ENCODE measurements at places on chromosomes 3 and 15.
A peak's percentile ranks its signal among the peaks of the same experiment; 100 is the strongest.

DNA sequence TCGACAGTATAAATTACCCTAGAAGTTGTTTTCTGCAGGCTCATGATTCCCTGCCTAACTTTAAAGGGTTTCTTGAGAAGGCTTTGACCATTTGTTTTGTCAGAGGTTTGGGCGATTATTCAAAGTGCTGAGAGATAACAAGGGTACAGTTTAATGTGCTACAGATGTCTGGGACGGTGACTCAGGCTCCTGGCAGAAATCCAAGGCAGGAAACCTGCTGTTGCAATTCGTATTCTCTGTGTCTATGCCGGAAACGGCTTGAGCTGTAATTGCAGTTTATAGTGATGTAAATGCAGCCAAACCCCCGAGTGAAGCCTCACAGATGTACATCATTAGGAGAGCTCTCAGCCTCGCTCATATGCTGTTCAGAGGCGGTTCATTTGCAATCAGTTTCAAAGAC lies 65.6 kb downstream of the SYNPR start:
- peak; percentile 49 for DNase-seq

DNA sequence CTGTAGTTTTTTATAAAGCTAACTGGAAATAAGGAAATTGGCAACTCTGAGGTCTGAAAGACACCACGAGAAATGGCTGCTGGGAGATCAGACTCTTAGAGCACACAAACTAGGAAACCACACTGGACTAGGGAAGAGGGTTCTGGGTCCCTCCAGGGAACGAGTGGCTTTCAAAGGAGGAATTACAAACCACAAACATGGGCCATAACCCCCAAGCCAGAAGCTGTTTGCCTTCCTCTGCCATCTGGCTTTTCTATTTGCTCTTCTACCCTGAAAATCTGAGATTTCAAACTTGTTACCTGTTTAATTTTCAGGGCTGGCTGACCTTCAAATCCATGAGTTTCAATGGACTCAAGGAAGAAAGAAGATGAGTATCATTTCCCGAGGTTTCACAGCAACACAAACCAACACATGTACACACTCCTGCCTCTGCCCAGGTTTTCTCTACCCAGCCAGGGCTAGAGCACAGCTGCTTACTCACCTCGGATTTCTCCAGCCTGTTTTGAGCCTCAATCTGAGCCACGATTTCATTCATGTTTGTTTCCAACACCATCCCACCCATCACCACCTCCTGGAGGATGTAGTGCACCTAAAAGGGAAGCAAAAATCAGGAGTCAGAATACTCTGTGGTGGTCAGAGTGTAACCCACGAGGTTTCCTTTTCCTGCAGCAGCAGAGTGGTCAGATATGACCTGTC lies 22.6 kb upstream of the ANPEP start:
- DNase-seq: no peak

GRCh38 chr3:116166121-116166520 lies 279.2 kb downstream of the LSAMP start:
- DNase-seq: no peak

GRCh38 chr3:151580591-151580990 lies 119.7 kb upstream of the IGSF10 start:
- DNase-seq: no peak

DNA sequence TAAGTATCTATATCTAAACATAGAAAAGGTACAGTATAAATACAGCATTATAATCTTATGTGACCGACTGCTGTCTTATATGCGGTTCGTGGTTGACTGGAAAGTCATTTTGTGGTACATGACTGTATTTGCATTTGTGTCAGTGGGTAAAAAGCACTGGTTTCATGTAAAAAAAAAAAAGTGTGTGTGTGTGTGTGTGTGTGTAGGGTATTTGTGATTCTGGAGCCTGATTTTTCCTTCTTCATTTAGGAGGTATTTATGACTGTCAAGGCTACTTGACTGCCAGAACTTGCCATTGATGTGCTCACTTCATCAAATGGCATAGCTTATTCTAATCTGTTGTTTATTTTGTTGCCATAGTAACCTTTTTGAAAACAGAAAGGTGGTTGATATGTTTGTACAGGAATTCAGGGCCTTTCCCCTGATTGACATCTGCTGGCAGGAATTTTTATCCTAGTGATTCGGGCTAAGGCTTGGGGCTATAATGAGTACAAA lies 63.2 kb downstream of the AKAP13 start:
- peak; percentile 52 for DNase-seq

DNA sequence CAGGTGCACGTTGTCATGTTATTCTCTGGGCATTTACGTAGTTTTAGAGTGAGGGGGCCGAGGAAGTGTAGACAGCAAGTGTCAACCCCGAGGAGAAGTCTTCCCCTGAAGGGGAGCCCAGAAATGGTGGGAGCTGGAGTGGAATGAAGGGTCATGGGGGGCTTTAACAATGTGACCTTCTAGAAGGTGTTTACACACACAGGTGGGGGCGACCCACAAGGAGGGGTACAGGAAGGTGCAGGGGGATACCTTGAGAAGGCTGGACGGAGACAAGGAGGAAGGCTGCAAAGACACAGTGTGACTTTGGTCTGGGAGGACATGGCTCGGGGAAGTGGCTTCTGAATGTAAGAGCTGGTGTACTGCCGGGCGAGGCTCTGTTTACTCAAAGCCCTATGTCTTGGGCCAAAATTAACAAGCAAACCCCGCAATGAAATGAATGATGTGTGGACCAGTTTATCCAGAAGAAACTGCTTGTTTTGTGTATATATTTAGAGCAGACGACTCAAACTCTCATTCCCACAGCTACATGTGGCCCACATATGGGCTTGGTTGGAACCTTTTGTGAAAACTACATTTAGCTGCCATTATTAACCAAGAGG lies 18.7 kb downstream of the TRPM1 start:
- DNase-seq: no peak

DNA sequence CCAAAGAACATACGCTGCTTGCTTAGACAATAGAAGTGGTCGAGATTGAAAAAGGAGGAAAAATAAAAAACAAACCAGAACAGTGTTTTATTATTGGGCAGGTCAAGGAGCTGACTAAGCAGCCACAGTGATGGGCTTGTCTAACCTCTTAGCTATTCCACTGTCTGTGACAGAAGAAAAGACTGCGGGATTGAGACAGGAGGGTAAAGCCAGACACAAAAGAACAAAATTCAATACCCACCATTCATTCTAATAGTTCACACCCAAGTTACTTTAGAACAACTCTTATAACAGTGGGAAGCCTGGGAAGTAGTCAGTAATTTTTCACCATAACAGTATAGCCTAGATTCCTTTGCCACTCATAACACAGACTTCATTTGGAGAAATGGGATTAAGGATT lies 435.4 kb downstream of the MFSD1 start:
- DNase-seq: no peak

- no peak for DNase-seq
Observed at GRCh38 chr3:124383051-124383450, 347.2 kb upstream of the UMPS start.

- no peak for DNase-seq
Observed at GRCh38 chr3:126539558-126540250, 15.7 kb downstream of the CHST13 start.

- no peak for DNase-seq
Observed at GRCh38 chr3:196055683-196056270, 26.1 kb downstream of the TFRC start.

- DNase-seq: no peak
Observed at GRCh38 chr3:134709076-134709475, 58.3 kb upstream of the KY start.

Measured in activated CD4-positive, alpha-beta T cell treated with anti-CD3 and anti-CD28 coated beads, Interleukin-2, Interleukin-4, amounts not matched to agents 100 ng/mL and 50 ng/mL, durations not matched to agents 16 hours and 8 hours (primary cell).